Activated B cell treated with CpG ODN at 0.5 μM for 24 hours (primary cell): ENCODE measurements at places on chromosomes 12 and 14. TPM values are rescaled to one million over a fixed set of nuclear protein-coding genes. Genes with fewer than 3 reads are reported as not detected.

- no peak overlapping the region for H3K4me3 ChIP-seq
- no peak for DNase-seq
- H3K27me3 ChIP-seq = peaks cover 9% of the 10 kb centered on the region
Measured at GRCh38 chr12:22228022-22228875, 106.3 kb downstream of the ST8SIA1 start.

DNA sequence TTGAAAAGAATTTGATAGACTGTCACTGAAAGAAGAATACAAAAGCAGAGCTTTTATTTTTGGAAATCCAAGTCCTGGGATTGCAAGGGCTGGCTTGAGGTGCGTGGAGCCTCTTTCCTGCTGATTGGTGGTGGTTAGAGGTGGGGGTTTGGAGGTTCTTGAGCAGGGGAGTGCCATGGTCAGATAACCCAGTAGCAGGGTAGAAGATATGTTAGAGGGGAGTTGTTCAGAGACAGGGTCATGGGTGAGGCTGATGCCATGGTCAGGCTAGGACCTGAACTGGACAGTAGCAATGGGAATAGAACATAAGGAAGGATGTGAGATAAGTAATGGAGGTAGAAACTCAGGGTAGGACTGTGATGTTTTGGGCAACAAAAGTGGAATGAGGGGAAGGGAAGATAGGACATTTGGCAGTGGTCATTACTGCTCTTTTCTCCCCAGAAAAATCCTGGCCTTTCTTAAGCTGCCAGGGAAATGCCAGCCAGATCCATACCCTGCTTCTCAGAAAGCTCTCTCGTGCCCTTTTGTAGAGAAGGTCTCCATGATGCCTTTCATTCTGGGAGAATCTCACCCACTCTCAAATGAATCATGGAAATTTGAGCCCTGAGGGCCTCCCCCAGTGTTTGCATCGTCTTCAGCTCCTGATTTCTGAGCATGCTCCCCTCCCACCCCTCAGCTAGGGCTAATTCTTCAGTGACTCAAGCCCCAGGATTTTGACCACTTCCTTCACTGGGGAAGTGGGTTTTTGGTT is 9.5 kb downstream of the EMP1 start:
- H3K4me3 ChIP-seq = no peak overlapping the region
- DNase-seq = no peak
- no peak overlapping the region for H3K27ac ChIP-seq
- H3K4me1 ChIP-seq = no peaks in the 10 kb centered on the region

DNA sequence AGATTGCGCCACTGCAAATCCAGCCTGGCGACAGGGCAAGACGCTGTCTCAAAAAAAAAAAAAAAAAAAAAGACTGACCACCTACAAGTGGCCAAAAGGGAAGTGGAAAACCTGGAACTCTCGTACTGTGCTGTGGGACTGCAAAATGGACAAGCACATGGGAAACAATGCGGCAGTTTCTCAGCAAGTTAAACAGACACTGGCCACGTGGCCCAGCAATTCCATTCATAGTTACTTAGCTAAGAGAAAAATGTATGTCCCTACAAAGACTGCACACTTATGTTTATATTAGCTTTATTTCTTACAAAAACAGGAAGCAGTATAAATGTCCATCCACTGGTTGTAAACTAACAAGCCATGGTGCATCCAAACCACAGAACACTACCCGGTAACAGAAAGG is 5.6 kb downstream of the CHFR start:
- peaks cover 17% of the 10 kb centered on the region for H3K4me1 ChIP-seq
- H3K4me3 ChIP-seq = no peak overlapping the region
- H3K36me3 ChIP-seq = peaks cover 52% of the 10 kb centered on the region
- H3K27ac ChIP-seq = no peak overlapping the region
- no peak for DNase-seq
- H3K27me3 ChIP-seq = no peaks in the 10 kb centered on the region

GRCh38 chr12:42236017-42236416 is 2.0 kb downstream of the YAF2 start:
- no peak overlapping the region for H3K4me3 ChIP-seq
- peaks cover 40% of the 10 kb centered on the region for H3K4me1 ChIP-seq
- peaks cover 30% of the 10 kb centered on the region for H3K36me3 ChIP-seq
- H3K27me3 ChIP-seq = no peaks in the 10 kb centered on the region

- no peak overlapping the region for H3K27ac ChIP-seq
- DNase-seq = peak; percentile 59
- peak overlapping the region; percentile 24 for H3K4me3 ChIP-seq
- H3K36me3 ChIP-seq = no peaks in the 10 kb centered on the region
- H3K4me1 ChIP-seq = peaks cover 29% of the 10 kb centered on the region
- H3K27me3 ChIP-seq = peaks cover 5% of the 10 kb centered on the region
Measured at GRCh38 chr12:52870361-52871290, 21.8 kb upstream of the KRT78 start.

The CCDC88C gene
- total RNA-seq = 153 and 164 TPM in 2 replicates
